Diencephalon (tissue), 1 donor: ENCODE measurements at places on chromosomes 3 and 15. TPM values are rescaled to one million over a fixed set of nuclear protein-coding genes. Genes with fewer than 3 reads are reported as not detected.

The GOLGA8H gene
- 2.1 TPM for total RNA-seq

The SYNPR gene
- 105 TPM for total RNA-seq

The TRAT1 gene
- not detected for total RNA-seq

The ITIH4 gene
- total RNA-seq = 6.0 TPM

The AADACL2 gene
- not detected for total RNA-seq

The TEX9 gene
- total RNA-seq = 61.6 TPM

The STRIT1 gene
- total RNA-seq = 2.1 TPM

The LINGO1 gene
- total RNA-seq = 45.2 TPM

The EXD1 gene
- total RNA-seq = under 0.01 TPM

The PDIA3 gene
- 67.1 TPM for total RNA-seq

The ADGRG7 gene
- not detected for total RNA-seq

The PAK6 gene
- 23.5 TPM for total RNA-seq

The HTR3E gene
- not detected for total RNA-seq

The CACNA1D gene
- total RNA-seq = 30.9 TPM

The P3H2 gene
- 2.3 TPM for total RNA-seq

The RYR3 gene
- 23.1 TPM for total RNA-seq

The ACY1 gene
- total RNA-seq = 4.2 TPM

The PAK2 gene
- total RNA-seq = 48.2 TPM

The ECT2 gene
- 18.5 TPM for total RNA-seq

The C3orf85 gene
- not detected for total RNA-seq

The SV2B gene
- total RNA-seq = 30.2 TPM
